ENCODE measurements at places on chromosomes 16 and 17. TPM values are rescaled to one million over a fixed set of nuclear protein-coding genes. Genes with fewer than 3 reads are reported as not detected.

DNA sequence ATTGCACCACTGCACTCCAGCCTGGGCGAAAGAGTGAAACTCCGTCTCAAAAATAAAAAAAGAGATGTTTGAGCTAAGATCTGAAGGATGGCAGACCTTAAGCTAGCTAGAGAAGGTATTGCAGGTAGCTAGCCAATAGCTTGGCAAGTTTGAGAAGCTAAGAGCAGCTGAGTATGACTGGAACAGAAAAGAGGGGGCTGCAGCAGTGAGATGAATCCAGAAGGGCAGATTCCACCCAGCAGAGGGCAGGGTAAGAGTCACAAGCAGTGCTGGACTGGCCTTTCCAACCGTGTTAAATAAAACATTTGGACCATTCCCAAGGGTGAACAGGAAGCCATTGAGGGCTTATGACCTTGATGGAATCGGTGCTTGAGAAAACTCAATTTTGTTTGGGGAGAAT is 5.7 kb upstream of the PHAF1 start:
- peak; percentile 45 for ATAC-seq

DNA sequence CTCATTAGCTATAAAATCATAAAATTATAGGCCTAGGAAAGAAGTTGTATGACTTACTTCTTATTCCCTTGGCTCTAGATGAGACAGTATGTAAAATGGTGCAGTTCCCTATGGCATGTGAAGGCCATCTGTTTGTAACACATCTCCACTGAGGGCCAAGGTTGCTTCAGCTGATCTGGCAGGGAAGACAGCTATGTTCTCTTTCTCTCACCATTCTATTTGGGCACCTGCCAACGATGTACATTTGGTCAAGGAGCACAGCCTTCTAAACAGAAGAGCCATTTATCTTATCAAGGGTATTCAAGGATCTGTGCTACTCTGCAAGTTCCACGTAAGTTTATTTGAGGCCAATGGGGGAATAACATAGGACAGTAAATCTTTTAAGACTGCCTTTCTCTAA is 129.8 kb upstream of the TOM1L1 start:
- no peak for ATAC-seq

GRCh38 chr17:15883617-15884111 is 61.3 kb upstream of the ADORA2B start:
- ATAC-seq, result peak; percentile 82

CRHR1 gene
- 2.7 TPM for total RNA-seq
